Fibroblast of skin of back (primary cell): ENCODE measurements at places on chromosomes 4 and X.

GRCh38 chr4:88008743-88009171 is 1.3 kb downstream of the PKD2 start:
- DNase-seq, result peak; percentile 83

DNA sequence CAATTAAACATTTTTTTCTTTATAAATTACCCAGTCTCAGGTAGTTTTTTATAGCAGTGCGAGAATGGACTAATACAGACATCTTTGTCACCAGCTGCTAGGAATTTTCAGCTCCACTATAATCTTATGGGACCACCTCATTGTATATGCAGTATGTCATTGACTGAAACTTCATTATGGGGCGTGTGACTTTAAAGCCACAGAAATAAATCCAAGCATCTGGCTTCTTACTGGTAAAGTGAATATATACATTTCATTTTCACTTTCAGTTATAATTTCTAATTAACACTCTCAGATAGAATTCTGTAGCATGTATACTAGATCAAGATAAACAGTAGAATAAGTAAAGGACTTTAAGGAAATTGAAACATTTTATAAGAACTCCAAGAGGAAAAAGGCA is 21.9 kb downstream of the IL15 start:
- DNase-seq, result no peak

- DNase-seq, result no peak
Observed at GRCh38 chrX:37476571-37477170, 94.8 kb upstream of the LANCL3 start.

- peak; percentile 60 for DNase-seq
Observed at GRCh38 chrX:14916017-14916674, 42.9 kb downstream of the MOSPD2 start.

DNA sequence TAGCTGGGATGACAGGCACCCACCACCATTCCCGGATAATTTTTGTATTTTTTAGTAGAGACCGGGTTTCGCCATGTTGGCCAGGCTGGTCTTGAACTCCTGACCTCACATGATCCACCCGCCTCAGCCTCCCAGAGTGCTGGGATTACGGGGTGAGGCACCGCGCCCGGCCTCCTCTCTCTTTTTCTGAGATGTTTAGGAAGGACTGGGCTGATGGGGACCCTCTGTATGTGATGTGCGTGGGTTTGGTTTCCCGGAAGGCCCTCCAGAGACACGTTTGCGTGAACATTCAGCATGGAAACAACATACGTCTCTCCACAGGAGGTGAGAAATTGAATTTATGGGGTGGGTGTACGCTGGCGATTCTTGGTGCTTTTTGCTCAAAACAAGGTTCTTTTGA is 18.6 kb downstream of the SHOX start:
- DNase-seq, result no peak

DNA sequence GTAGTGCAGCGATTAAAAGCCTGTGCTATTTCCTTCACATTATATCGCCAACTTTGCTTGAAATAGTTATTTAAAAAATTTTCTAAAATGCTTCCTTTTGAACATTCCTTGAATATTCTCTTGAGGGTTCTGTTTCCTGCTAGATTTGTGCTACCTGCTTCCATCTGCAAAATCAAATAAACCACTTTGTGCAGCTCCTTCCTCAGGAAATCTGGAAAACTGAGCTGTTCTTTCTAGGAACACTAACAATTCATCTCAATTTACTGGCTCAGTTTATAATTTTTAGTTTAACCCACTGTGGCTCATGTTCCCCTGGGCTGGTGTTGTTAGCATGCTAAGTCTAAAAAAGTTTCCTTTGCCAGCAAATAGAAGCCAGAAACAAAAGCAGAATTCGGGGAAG is 88.1 kb upstream of the LCORL start:
- DNase-seq, result no peak

GRCh38 chrX:119659522-119659921 is 33.4 kb downstream of the SEPTIN6 start:
- DNase-seq, result no peak

DNA sequence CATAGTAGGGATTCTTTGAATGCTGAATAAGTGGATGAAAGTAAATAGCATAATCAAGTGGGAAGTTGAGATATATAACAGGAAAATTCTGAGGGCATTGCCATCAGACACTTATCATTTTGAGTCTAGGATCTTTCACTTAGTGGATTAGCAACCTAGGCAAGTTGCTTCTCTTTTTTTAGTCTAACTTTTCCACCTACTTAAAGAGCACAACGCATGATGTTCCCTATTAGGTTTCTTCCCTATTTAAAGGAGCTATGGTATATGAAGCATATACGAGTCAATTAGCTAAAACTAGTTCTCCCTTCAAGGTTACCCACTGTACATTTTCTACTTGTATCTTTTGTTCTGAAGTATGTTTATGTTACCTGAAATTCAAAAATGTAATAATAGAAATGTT is 67.1 kb upstream of the HS3ST1 start:
- DNase-seq, result no peak

- DNase-seq, result no peak
Observed at GRCh38 chr4:10083331-10083771, 33.2 kb downstream of the WDR1 start.

- DNase-seq, result no peak
Observed at GRCh38 chr4:139774759-139775487, 109.3 kb downstream of the MGST2 start.

DNA sequence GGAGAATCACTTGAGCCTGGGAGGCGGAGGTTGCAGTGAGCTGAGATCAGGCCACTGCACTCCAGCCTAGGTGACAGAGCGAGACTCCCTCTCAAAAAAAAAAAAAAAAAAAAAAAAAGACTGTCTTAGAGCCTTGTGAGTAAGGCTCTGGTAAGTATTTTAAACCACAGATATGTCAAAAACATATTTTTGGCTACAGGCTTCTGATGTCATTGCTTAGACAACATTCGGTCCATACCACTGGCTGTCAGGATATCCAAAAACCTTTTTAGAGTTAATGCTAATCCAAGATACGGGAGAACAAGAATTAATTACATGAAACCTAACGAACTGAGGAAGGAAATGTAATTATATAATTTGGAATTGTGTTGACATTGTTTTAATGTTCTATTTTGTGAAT is 999.5 kb upstream of the PABPC4L start:
- peak; percentile 90 for DNase-seq

- DNase-seq, result peak; percentile 76
Observed at GRCh38 chr4:121070696-121071639, 1.4 kb downstream of the NDNF start.

GRCh38 chr4:132956962-132957361 is 192.1 kb upstream of the PCDH10 start:
- no peak for DNase-seq

DNA sequence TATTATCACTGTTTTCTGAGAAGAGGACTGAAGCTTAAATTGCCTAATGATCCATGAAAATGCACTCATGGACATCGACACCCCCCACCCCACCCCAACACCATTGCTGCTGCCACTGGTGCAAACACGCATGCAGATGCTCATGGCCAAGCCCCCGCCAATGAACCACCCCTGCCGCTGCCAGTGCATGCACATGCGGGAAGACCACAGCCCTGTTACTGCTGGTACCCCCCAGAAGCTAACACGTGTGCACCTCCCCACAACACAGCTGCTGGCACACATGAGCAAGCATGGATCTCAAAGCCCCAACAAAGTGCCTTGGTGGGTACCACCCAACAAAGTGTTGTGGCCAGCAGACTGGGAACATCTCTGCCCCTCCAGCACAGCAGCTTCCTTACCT is 594.1 kb upstream of the FAT1 start:
- no peak for DNase-seq

- DNase-seq, result no peak
Observed at GRCh38 chr4:33914386-33914785, 2329.9 kb downstream of the ARAP2 start.

DNA sequence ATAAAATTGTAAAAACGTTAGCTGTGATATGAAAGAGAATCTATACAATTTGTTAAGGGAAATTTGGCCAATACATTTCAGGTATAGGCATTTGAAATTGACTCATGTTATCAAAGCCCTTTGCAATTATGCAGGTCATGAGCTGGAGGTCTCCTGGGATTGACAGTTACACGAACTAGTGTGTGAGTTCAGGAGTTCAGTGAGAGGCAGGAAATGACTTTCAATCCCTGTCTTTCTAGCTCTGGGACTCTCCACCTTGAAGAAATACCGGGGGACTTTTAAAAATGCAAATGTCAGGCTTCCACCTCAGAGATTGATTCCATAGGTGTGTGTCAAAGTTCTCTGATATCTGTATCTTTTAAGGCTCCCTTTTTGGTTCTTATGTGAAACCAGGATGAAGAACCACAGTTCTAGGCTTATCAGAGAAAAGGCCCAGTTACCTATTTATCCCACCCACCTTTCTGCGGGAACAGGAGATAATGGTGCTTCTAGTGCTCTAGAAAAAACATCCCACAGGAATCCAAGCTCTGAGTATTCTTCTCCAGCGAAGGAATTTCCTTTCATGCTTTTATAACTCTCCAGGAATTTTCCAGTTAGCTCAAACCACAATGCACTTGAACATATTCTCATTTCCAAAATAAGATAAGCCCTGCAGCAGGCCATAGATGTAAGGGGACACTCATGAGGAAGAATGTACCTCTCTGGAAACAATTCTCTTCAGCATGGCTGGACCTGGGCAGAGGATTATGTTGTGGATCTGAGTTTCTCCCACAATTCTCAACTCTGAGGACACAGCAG is 501.0 kb downstream of the IDS start:
- peak; percentile 61 for DNase-seq

- no peak for DNase-seq
Observed at GRCh38 chrX:144494074-144494473, 610.2 kb downstream of the UBE2NL start.
